Activated CD4-positive, alpha-beta T cell treated with anti-CD3 and anti-CD28 coated beads, Interleukin-2, amount 50 U/mL, for 4 hours (primary cell): ENCODE measurements at places on chromosomes 12 and 14.
A peak's percentile ranks its signal among the peaks of the same experiment; 100 is the strongest.

GRCh38 chr14:100329233-100330006 lies 6.3 kb downstream of the SLC25A47 start:
- DNase-seq = no peak

DNA sequence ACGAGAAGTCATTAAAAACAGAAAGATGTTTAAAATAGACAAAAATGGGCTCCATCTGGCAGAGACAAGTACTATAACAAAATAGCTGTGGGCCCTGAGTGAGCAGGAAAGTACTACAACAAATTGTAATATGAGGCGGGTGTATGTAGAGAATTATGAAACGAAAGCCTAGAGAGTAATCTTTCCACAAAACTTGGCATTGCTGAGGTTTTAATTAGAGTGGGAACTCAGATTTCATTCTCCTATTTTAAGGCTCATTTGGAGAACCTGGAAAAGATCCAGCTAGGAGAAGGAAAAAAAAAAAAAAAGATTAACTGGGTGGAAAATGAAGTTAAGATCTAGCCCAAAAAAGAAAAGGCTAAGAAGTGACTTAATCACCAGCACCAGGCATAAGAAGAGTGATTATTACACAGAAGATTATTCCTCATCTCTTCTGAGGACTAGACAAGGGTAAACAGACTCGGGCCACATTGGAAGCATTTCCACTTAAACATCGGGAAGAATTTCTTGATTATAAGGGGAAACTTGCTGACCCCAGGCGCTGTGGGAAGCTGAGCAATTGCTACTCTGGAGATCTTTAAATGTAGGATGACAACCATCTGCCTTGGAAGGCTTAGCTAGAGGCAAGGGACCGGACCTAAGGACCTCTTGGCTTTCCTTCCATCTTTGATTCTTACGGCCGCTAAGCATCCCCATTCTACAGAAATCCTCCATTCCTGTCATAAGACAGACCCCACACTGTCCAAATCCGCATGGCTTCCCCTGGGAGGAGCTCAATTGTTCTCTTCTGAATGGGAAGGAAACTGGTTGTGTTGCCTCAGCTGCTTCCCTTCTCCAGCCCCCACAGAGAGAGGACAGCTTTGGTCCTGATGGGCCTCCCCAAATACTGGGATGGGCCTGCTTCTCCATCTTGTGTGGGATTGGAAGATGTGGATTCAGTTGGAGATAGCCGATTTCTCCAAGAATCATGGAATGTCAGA lies 40.6 kb downstream of the IGF1 start:
- DNase-seq = no peak

GRCh38 chr12:82474181-82474797 lies 116.0 kb downstream of the METTL25 start:
- DNase-seq = no peak

DNA sequence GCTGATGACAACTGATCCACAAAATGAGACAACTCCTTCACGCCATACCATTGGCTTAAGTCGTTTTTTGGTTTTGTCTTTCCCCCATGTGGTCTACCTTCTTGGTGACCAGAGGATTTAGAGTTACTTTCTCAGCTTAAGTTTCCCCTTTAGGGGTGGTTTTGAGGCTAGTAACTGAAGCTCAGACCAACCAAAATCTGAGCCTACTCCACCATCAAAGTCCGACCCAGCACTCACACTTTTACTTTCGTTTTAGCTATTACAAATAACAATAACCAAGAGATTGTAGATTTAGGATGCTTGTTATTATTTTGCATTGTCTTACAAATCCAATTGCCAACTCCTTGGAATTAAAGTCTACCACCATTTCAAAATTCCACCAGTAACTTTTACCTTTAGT lies 130.6 kb upstream of the MDM1 start:
- no peak for DNase-seq

DNA sequence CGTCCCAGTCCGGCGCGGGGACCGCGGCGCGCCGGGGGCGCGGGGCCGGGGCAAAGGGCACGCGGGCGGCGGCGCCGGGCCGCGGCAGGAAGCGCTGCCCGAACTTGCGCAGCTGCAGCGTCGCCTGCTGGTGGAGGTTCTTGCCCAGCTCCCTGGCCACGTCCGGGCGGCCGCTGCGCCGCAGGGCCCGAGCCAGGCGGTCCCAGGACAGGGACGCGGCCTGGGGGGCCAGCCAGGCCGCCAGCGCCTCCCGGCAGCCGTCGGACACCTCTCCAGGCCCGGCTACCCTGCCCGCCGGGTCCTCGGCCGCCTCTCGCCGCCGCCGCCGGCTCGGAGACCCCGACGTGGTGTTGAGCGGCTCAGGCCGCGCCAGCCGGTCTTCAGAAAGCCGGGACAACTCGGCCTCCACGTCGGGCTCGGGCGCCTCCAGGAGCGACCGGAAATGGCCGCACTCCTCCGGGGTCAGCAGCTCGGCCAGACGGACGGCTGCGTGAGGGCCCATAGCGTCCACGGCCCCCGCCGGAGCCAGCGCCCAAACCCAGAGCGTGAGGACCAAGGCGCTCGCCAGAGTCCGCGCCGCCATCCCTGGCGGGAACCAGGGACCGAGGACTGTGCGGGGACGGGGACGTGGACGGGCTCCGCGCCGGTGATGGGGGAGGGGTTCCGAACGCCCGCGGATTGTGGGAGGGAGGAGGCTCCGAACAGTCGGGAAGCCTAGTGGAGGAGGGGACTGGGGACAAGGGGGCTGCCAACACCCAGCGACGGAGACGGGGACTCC lies 34.0 kb downstream of the FIGNL2 start:
- DNase-seq = peak; percentile 44

GRCh38 chr14:71321574-71322315 lies 414.5 kb downstream of the PCNX1 start:
- no peak for DNase-seq

DNA sequence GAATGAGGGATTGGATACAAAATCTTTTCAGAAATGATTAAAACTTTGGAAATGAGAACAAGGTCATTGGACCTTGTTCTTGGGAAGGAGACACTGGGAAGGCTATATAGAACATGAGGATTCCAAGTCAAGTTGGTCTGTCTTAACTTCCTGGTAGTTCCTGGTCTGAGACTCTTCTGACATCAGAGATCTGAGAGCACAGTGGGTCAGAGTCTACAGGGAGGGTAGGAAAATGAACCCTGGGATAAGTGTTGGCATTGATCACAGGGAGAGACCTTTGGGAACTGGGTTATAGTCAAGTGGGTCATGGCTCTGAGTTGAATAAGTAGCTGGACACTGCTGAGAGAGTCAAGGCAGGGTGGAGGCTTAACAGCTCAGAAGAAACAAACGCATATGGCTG lies 17.3 kb upstream of the KCNA1 start:
- no peak for DNase-seq
